ENCODE measurements at places on chromosomes 6 and 20.

DNA sequence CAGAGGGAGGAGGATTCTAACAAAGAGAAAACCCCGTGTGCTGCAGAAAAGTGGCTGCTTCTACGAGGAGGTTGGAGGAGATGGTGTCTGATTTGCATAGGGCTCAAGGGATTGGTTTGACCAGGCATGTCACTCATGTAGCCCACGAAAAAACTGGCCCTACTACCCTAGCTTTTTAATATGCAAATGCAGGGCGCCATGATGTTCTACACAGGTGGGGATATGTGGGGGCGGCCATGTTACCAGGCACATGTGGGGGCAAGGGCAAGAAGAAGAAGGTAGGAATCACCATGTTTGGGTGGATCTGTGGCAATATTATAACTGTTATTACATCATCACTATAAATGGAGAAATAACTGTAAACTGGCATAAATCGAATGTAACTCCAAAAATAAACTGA, 9.9 kb downstream of the KIAA1755 start:
- no peak for DNase-seq

- DNase-seq, result no peak
These were observed 38.1 kb downstream of the BICRAL start for GRCh38 chr6:42819803-42820511.

- DNase-seq, result no peak
These were observed 911.4 kb upstream of the FLRT3 start for GRCh38 chr20:15248618-15249395.

DNA sequence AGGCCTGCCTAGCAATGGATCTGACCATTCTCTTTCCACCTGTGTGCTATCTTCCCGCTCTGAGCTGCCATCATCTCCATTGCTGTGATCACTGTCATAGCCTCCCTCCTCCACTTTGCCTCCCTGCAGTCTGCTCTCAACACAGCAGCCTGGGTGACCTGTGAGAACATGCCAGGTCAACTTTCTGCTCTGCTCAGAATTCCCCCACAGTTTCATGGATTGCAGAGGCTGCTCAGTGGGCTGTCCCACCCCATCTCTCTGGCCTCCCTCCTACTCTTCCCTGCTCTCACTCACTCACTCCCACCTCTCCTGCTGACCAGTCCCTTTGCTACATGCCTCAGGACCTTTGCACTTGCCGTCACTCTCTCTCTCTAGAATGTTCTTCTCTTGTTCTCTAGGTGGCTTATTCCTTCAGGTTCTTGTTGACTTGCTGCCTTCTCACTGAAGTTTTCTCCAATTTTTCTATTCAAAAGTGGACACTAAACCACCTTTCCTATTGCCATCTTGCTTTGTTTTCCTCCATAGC, 159.9 kb downstream of the CD83 start:
- DNase-seq, result no peak

DNA sequence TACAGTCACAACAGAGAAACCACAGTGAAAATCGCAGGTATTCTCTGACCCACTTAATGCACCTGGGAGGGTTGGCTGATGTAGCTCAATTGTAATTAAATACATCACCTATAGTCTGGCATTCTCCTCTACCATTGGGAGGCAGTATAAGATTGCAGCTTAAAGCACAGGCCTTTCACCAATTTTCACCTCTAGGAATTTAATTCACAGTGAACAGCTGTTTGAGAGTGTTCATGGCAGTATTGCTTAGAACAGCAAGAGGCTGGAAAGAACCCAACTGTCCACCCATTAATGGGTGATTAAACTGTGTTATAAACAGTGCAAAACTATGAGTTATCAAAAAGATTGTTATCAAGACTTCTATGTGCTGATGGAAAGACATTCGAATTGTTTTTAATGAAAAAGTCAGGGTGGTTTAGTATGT, 2.0 kb downstream of the EDEM2 start:
- no peak for DNase-seq

DNA sequence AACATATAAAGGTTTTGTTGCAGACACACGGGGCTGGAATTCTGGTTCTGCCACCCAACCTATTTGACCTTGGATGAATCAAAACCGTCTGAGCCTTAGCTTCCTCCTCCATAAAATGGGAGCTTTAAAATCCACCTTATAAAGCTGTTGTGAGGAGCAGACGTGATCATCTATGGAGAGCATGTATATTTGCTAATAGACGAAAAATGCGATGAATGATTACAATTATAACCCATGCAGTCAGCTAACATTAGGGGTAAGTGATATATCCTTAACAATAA, 586 bp upstream of the NUP153 start:
- DNase-seq, result no peak

DNA sequence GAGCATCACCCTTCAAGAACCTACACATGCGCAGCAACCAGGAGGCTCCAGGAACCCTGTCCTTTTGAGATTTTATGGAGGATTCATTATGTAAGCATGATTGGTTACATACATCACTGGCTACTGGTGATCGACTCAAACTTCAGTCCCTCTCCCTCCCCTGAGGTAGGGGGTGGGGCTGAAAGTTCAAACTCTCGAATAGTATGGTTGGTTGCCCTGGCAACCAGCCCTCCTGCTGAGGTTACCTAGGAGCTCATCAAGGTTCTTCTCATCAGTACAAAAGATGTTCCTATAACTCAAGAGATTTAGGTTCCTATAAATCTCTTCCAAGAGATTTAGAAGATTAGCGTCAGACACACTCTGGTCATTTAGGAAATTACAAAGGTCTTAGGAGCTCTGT, 21.9 kb upstream of the ZSCAN9 start:
- DNase-seq, result no peak

DNA sequence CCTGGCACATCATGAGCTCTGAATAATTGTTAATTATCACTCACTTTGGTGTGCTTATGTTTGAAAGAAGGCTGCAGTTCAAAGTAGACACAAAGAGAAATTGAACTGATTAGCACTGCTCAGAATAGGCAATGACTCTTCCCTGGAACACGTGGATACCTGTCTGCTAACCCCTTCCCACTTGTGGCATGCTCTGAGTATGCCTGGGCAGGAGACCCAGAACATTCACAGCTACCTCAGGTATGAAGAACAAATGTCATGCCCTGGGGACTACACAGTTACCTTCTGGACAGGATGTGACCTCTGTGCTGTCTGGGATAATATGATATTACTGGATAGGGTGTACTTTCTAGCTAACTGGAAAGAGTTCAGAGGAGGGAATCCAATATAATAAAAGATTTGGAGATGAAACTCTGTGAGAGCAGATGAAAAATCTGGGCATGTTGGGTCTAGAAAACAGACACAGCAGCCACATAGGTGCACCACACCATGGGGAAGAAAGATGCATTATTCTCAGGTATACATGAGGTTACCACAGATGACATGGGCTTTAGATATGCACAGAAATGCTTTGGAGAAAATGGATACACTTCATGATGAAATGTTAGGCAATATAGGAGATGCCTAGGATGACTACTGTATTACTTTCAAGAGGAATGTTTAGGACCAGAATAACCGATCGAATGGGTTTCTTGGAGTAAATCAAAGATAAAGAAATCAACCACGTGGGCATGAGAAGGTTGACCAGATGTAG, 324.2 kb upstream of the PREP start:
- no peak for DNase-seq

GRCh38 chr6:117344444-117345291, 79.3 kb downstream of the VGLL2 start:
- no peak for DNase-seq

DNA sequence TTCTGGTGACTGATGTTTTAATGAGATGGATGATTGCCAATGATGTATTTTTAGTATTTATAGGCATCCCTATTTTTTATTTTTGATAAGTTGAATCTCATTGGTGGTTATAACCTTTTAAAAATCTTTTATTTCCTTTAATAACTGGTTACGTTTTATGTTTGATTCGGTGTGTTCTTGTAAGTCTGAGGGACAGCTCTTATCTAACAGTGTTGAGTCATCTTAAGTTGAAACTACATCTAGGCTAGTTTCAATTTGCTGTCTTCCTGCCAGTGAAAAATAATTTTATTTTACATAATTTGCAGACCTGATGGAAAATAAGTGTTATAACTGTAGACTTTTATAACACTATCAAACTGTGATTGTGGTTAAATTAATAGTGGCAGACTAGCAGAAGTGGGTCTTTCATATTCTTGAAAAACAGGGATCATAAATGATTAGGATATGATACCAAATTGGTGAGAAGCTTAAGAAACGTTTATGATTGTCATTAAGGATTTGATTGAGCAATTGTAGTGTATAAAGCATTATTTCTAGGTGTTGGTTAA, 4.6 kb downstream of the AFDN start:
- no peak for DNase-seq

- no peak for DNase-seq
These were observed 74.1 kb downstream of the TPBG start for GRCh38 chr6:82437701-82438100.

DNA sequence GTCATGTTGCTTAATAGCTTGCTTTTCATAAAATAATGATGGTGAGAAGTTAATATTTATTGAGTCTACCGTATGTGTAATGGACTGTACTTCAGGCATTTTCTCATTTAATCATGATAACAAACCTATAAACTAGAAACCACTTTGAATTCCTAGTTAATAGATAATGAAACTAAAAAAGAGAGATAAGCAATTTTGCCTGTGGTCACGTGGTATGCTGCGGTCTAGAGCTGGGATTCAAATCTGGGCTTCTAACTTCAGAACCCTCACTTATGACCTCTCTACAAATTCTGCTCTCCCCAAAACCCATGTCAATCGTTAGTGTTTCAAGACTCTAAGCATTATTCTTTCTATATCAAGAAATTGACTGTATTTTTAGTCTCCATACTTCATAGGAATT, 700.7 kb downstream of the PRKN start:
- DNase-seq, result no peak

DNA sequence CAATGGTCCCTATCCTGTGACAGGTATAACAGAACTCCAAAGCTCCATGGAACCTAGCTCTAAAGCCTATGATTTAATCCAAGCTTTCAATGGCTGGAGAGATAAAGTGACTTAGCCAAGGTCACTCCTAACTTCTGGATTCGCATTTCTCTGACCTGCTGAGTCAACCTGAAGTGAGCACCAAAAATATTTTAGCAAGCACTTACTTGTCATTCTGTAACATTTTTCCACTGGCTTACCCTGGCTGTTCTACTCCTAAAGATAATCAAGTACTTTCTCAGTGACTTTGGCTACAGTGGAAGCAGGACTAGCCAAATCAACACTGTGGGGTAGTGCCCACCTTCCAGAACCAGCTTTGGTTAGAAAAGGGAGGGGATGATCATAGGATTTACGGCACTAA, 188.3 kb downstream of the OGFRL1 start:
- DNase-seq, result no peak

DNA sequence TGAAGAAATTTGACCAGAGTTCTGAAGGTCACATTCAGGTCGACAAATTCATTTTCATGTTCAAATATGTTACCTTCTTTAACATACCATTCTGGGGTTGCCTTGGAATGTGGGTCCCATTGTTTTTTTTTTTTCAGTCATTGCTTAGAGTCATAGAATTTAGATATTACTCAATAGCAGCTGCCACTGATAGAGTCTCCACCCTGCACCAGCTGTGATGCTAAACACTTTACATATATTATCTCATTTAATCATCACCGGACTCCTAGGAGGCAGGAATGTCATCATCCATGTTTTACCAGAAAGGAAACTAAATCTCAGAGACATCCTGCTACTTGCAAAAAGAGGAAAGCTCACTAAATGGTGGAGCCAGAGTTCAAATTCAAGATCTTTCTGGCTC, 204.7 kb downstream of the ESR1 start:
- DNase-seq, result no peak

GRCh38 chr6:131292145-131292938, 157.1 kb downstream of the AKAP7 start:
- no peak for DNase-seq

- DNase-seq, result no peak
These were observed 710 bp downstream of the BTBD9 start for GRCh38 chr6:38638941-38639497.

DNA sequence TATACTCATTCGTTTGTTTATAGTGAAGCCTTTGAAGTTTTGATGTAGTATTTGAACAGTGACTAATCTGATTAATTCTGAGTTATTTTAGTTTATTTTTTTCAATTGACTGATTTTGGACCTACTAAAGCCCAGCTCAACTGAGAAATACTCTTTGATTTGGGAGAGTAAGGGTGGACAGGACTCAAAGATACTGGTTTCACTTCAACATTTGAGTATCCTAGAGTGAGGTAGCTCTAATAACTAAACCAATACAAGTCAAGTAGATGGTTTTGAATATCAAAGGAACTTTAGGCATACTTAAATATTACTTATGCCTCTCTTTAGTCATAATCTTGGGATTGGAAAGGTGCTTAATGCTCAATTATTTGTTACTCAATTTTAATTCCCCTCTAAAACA, 65.6 kb downstream of the ZNF292 start:
- DNase-seq, result no peak

- DNase-seq, result peak; percentile 54
These were observed 119.4 kb downstream of the RFPL4B start for GRCh38 chr6:112466373-112467151.

- DNase-seq, result no peak
These were observed 127.8 kb upstream of the EEF1E1 start for GRCh38 chr6:8229915-8230756.

GRCh38 chr6:101537753-101538316, 144.3 kb downstream of the GRIK2 start:
- DNase-seq, result no peak

- DNase-seq, result no peak
These were observed 646 bp upstream of the CPNE5 start for GRCh38 chr6:36839749-36840431.

GRCh38 chr6:12566618-12567123, 149.9 kb upstream of the PHACTR1 start:
- DNase-seq, result no peak

DNA sequence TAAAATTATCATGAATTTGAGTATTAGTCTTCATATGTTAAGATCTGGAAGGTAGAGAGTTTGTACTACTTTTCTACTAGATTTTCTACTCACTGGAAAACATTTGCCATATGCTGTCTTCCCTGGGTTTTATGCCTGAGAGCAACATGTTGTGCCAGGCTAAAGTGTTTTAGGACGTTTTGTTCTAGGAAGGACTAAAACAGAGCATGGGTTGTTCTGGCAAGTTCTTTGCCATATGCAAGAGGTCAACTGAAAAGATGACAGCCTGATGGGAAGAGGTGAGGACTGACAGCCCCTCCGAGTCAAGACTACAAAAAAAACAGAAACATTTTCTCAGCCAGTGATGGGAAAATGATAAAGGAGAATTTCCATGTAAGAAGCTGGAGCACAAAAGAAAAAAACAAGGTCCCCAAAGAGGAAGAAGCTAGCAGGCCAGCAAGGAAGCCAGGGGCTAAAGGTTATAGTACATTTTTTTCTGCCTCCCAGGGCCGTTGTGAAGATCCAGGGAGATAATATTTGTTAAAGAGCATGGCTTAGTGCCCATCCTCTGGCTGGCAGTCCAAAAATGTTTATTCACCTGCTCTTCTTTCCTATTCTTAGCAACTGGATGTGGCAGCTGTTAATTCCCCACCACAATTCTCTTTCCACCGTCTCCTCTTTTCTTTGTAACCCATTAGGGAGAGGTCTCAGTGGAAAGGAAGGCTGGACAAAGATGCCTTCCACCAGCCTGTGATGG, 7.8 kb downstream of the SCGN start:
- no peak for DNase-seq

Measured in AG09309 (cell line).